ENCODE measurements at places on chromosomes 2 and 18.

DNA sequence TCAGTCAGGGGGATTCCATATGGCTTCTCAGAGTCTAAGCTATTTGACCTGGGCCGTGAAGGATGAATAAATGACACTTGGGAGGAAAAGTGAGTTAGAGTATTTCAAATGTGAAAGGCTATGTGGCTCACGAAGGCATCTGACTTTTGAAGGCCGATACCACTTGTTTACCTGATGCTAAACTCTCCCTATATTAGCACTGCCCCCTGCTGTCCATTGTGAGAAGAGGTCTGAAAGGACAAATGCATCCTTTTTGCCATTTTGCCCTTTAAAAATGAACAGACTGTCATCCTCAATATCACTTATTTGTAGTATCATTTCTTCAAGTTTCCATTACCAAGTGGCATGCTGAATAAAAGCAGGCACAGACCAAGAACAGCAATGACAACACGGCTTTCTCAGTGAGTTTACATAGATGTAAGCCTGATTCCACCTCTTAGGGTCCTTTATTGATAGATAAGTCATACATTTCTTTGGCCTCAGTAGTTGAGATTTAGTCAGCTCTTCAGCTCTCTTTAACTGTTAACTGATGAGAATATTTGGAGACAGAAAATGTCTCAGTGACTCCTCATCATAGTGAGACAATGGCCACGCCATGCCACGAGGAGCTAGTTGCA lies 40.1 kb downstream of the DOCK10 start:
- DNase-seq = peak; percentile 25

- DNase-seq = no peak
Observed at GRCh38 chr2:172693529-172694455, 41.9 kb upstream of the RAPGEF4 start.

GRCh38 chr2:128562471-128563347 lies 244.0 kb upstream of the HS6ST1 start:
- no peak for DNase-seq

- no peak for DNase-seq
Observed at GRCh38 chr2:102367331-102367971, 11.9 kb downstream of the IL18R1 start.

DNA sequence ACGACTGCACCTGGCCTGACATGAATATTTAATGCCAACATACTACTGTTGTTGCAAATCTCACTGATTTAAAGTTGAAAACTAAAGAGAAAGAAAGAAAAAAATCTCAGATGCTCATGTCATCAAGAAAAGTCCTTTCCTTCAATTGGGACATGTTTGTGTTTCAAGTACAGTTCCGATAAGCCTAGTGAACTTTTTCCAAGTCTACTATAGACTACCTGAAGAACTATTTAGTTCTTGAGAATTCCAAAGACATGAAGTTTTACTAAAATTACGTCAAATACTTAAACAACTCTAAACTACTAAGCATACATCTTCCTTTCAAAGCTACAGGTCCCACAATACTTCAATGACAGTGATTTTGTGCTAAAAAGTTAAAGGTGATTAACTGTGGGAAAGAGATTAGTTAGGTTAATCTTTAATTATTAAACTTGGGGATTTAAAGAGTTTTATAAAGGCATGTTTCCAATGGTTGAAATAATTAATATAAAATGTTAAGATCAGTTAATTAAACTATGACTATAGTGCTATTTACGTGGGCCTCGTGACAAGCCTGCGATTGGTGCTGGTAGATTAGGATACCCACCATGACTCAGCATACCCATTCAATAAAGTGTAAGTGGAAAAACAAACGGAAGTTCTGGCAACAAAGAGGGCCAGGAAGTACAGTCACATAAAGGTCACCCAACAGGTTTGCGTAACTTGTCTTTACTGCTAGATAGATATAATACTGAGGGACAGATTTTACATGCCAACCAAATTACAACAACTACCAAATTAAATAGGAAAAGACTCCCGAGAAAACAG lies 55.5 kb downstream of the SEPTIN10 start:
- peak; percentile 22 for DNase-seq
